ENCODE measurements at places on chromosomes 4 and X.
A peak's percentile ranks its signal among the peaks of the same experiment; 100 is the strongest.

DNA sequence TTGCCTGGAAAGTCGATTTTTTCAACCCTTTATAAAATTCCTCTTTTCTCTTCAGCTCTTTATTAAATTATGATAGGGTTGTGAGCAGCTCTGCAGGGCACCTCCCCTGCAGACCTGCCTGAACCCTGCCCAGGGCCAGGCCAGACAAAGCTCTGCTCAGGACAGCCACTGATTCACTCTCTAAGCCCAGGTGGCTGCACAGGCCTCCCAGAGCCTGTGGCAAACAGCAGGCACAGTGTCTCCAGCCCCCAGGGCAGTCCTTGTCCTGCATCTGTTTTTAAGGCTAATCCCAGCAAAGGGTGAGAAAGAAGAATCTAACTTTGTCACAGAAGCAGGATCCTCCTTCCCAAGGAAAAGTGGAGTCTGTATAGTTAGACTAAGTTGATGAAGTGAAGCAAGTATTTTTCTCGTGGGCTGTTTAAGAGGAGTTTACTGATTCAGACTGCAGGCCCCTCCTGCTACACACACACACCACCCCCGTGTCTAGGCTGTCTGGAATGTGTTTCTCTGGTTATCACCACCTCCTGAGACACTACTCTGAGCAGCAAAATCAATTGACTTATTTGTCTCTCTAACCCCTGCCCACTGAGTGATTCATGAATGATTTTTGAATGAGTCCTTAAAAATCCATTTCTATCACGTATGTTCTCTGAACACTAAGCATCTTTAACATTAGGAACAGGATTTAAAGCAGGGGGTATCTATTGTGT lies 101.7 kb downstream of the CHIC2 start:
- H3K4me3 ChIP-seq, result no peak overlapping the region
- H3K27ac ChIP-seq, result no peak overlapping the region
- H3K27me3 ChIP-seq, result no peaks in the 10 kb centered on the region
- H3K4me1 ChIP-seq, result peaks cover 16% of the 10 kb centered on the region

GRCh38 chr4:183286590-183287308 lies 33.3 kb downstream of the CLDN22 start:
- peak overlapping the region; percentile 16 for H3K27ac ChIP-seq
- no peak for DNase-seq
- no peaks in the 10 kb centered on the region for H3K27me3 ChIP-seq
- no peaks in the 10 kb centered on the region for H3K36me3 ChIP-seq
- no peaks in the 10 kb centered on the region for H3K4me1 ChIP-seq
- H3K4me3 ChIP-seq, result no peak overlapping the region

DNA sequence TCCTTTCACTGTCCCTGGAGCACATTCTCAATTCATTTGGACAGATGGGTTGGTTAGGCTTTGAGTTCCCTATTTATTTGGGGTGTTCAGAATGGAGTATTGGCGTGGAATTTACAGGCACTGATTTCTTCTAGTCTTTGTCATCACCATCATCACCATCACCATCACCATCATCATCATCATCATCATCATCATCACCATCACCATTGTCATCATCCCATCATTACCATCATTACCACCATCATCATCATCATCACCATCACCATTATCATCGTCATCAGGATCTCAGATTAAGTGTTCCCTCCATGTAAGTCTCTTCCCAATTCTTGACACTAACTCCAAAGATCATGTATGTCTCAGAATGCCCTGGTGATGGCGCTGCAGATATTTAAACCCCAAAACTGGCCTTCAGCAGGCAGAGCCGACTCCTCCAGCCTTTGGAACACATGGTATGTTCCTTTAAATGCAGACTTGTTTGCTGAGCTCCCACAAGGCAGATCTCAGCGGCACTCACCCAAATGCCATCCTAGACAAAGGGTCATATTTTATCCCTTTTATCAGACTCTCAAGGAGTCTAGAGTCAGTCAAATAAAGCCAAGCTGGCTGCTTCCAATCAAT lies 19.8 kb upstream of the FAM9A start:
- no peak overlapping the region for H3K27ac ChIP-seq
- peak; percentile 9 for DNase-seq
- H3K4me1 ChIP-seq, result no peaks in the 10 kb centered on the region
- H3K4me3 ChIP-seq, result no peak overlapping the region

GRCh38 chr4:2049381-2049780 lies 9.7 kb upstream of the NAT8L start:
- DNase-seq, result no peak
- H3K27me3 ChIP-seq, result no peaks in the 10 kb centered on the region
- no peak overlapping the region for H3K4me3 ChIP-seq
- no peaks in the 10 kb centered on the region for H3K36me3 ChIP-seq
- no peak overlapping the region for H3K27ac ChIP-seq

GRCh38 chrX:49291615-49292337 lies 11.7 kb upstream of the GAGE10 start:
- DNase-seq, result peak; percentile 51
- no peaks in the 10 kb centered on the region for H3K27me3 ChIP-seq
- no peaks in the 10 kb centered on the region for H3K4me1 ChIP-seq
- no peak overlapping the region for H3K27ac ChIP-seq
- H3K36me3 ChIP-seq, result no peaks in the 10 kb centered on the region

DNA sequence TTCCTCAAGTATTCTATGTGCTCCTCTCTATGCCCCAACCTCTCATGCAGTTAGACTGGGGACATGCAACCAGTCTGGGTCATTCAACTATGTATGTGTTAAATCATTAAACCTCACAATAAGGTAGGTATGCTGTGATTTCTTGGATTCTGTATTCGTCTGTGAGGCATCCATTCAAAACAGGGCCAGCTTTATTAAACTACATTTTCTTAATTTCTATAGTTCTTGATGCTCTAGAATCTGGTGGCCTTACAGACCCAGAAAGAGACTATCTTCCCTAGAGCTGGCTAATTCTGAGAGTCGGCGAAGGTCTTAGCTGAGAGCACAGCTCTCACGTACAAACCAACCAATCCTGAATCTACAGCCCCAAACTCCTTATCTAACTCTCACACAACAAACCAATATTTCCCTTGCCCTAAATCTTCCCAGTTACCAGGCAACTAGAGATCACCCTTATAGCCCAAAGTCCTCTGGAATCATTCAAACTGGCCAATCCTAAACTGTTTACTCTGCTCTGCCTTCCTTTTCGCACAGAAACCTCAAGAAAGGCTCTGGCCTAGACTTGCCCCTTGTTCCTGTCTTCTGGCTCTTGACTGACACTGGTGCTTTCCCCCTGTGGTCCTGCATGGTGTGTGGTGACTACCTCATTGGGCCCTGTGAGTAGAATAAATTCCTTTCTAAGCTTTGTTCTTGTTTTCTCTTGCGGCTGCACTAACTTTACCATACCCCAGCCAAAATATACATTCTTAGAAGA lies 203.5 kb upstream of the TET2 start:
- H3K27me3 ChIP-seq, result no peaks in the 10 kb centered on the region
- no peak overlapping the region for H3K27ac ChIP-seq
- DNase-seq, result no peak
- no peaks in the 10 kb centered on the region for H3K4me1 ChIP-seq
- no peak overlapping the region for H3K4me3 ChIP-seq
- no peaks in the 10 kb centered on the region for H3K36me3 ChIP-seq

DNA sequence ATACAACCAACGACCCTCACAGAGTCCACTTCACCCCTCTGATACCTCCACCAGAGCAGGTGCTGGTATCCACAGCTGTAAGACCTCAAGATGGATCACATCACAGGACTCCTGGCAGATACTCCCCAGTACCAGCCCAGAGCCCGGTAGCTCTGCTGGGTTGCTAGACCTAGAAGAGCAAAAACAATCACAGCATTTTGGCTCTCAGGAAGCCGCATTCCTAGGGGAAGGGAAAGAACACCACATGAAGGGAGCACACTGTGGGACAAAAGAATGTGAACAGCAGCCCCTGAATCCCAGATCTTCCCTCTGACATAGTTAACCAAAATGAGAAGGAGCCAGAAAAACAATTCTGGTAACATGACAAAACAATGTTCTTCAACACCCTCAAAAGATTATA lies 303.1 kb upstream of the GRIA3 start:
- DNase-seq, result no peak
- no peaks in the 10 kb centered on the region for H3K4me1 ChIP-seq
- no peaks in the 10 kb centered on the region for H3K27me3 ChIP-seq
- H3K36me3 ChIP-seq, result no peaks in the 10 kb centered on the region
- H3K4me3 ChIP-seq, result no peak overlapping the region

DNA sequence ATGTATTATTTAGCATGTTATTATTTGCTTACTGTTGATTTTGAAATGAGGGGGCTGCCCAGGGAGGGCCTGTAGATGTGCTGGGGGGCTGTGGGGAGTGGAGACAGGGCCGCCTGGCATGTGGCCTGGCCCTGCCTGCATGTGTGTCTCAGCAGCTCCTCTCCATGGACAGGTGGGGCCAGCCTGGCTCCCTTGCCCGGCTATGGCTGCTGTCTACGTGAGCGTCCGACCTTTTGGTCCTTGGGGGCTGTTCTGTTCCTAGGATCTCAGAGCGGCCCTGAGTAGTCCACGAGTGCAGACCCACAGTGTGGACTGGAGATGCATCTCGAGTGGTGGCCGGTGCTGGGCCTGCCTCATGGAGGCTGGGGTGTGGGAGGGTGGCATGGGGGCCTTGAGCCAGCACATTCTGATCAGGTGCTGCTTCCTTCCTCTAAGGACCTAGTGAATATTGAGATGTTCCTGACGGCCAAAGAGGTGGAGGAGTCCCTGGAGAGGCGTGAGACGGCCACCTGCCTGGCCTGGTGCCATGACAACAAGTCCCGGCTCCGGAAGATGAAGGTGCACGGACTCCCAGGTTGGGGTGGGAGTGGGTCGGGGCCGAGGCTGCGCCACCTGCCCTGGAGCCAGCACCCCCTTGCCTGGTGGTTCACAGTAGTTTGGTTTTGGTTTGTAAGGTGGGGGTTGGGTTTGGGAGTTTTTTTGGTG lies 24.9 kb upstream of the UVSSA start:
- H3K4me1 ChIP-seq, result no peaks in the 10 kb centered on the region
- peaks cover 1% of the 10 kb centered on the region for H3K36me3 ChIP-seq

DNA sequence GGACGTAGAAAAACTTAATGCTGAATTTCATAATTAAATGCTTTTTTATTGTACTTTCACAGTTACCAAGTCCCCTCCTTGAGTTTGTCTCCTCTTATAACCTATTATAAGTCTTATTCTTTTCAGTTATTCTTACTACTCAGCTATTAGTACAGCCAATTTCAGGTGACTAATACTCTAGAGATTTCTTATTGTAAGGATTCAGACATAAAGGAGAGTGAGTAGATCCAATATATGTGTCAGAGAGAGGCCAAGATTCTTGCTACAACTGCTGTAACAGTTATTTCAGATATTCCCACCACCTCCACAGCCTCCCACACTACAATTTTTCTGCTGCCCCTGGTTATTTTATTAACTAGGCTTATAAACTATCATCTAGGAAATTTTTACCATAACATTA lies 274.5 kb downstream of the GPAT3 start:
- no peak overlapping the region for H3K4me3 ChIP-seq
- H3K27me3 ChIP-seq, result no peaks in the 10 kb centered on the region
- no peak overlapping the region for H3K27ac ChIP-seq
- DNase-seq, result no peak
- H3K4me1 ChIP-seq, result no peaks in the 10 kb centered on the region
- H3K36me3 ChIP-seq, result no peaks in the 10 kb centered on the region

DNA sequence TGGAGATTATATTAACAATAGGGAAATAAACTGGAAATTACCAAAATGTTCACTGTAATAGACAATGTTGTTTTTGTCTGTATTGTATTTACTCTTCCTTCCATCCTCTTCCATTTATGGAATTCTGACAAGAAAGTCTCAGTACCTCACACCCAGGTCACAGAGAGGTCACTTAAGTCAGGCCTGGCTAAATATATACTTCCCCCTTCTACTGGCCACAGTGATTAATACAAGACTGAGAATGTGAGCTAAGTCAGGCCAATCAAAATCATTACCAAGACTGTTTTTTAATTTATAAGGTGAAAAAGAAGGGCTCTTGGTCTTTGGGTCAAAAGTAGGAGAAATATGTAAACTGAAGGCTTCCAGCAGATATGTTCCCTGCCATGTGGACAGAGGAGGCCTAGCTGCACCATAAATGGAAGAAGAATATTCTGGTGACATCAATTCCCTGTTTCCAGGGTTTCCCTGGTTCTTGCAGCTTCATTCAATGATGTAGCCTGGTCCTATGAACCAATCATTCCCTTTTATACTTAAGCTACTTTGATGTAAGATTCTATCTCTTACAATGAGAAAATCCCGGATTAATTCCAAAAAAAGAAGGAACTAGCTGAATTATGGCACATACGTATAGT lies 64.3 kb downstream of the LRBA start:
- H3K27me3 ChIP-seq, result no peaks in the 10 kb centered on the region
- no peak for DNase-seq
- no peak overlapping the region for H3K4me3 ChIP-seq
- H3K4me1 ChIP-seq, result peaks cover 8% of the 10 kb centered on the region
- no peak overlapping the region for H3K27ac ChIP-seq

- H3K27me3 ChIP-seq, result no peaks in the 10 kb centered on the region
- H3K27ac ChIP-seq, result no peak overlapping the region
- DNase-seq, result no peak
- no peaks in the 10 kb centered on the region for H3K4me1 ChIP-seq
- no peak overlapping the region for H3K4me3 ChIP-seq
- no peaks in the 10 kb centered on the region for H3K36me3 ChIP-seq
These were observed 132.3 kb downstream of the NDST4 start for GRCh38 chr4:114980932-114981708.

DNA sequence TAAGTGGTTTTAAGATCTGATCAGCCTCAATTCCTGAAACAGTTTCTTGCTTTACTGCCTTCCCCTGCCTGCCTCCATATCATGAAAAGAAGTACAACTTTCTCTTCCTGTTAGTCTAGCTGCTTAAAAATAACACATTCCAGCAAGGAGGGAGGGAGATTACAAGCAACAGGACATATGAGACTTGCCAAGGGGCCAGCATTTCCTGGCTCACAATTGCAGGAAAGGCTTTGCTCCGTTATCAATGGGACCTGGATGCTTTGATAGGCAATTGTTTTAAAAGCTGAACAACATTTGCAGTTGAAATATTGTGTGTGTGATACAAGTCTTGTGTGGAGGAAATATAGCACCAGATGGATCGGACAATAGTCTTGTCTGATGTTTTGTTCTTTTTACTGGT lies 425.0 kb downstream of the FAT4 start:
- no peak overlapping the region for H3K4me3 ChIP-seq
- H3K4me1 ChIP-seq, result no peaks in the 10 kb centered on the region
- H3K27ac ChIP-seq, result no peak overlapping the region

All from Caco-2 (cell line).